Stimulated activated CD4-positive, alpha-beta T cell treated with anti-CD3 and anti-CD28 coated beads, Interleukin-1b, Interleukin-23, amount 100 ng/mL, for 1 hour (primary cell): ENCODE measurements at places on chromosomes 13 and 19.

GRCh38 chr13:68850160-68850559, 1257.5 kb upstream of the ATXN8OS start:
- DNase-seq: no peak

- no peak for DNase-seq
Observed at GRCh38 chr19:43774103-43774939, 6.5 kb downstream of the KCNN4 start.

- DNase-seq: no peak
Observed at GRCh38 chr13:22758245-22758644, 422.5 kb upstream of the SGCG start.

GRCh38 chr13:51330791-51331190, 8.7 kb upstream of the SERPINE3 start:
- DNase-seq: no peak

DNA sequence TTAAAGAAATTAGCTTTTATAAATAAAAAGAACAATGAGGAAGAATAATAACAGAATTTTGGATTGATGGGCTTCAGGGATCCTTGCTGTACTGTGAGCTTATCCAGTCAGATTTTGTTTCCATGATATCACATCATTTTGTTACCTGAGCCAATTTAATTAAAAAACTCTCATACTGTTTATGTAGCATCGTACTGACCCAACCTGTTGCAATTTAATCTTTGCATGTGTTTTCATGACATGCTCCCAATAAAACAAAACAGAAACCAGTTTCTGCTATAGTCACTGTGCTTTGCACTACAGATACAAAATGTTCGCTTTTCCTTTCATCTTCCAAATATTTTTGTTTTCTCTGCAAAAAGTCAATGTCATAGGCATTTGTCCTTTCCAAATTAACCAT, 109.7 kb upstream of the RNF113B start:
- DNase-seq: no peak

DNA sequence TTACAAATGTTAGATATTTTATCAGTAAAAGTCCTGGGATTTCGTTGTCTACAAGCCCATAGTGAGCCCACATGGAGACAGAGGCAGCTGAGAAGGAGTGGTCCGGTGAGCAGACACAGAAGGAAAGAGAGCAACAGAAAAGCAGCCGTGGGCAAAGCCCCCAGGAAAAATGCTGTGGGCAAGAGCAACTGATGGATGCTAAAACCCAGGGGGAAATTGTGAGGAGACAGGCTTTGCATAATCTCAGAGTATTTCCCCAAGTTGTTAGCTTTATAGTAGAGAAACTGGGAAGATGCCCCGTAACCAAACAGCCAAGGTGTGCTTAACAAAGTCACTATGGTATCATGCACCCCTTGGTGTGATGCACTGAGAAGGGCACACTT, 35.1 kb downstream of the GJA3 start:
- no peak for DNase-seq

DNA sequence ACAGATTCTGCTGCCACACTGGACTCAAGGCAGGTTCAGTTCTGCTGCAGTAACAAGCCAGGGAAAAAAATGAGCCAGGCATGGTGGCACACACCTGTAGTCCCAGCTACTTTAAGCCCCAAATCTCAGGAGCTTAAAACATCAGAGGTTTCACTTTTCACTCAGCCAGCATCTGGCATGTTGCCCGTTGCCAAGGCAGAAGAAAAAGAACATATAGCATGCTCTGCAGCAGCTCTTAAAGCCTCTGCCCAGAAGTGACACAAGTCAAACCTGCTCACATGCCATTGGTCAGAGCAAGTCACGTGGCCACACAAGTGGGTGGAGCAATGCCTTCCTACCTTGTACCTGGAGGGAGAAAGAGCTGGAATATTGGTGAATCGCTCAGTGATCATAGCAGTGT, 14.7 kb upstream of the ADGRE5 start:
- DNase-seq: peak; percentile 65
